ENCODE measurements at places on chromosomes 7 and 10. TPM values are rescaled to one million over a fixed set of nuclear protein-coding genes. Genes with fewer than 3 reads are reported as not detected.

DNA sequence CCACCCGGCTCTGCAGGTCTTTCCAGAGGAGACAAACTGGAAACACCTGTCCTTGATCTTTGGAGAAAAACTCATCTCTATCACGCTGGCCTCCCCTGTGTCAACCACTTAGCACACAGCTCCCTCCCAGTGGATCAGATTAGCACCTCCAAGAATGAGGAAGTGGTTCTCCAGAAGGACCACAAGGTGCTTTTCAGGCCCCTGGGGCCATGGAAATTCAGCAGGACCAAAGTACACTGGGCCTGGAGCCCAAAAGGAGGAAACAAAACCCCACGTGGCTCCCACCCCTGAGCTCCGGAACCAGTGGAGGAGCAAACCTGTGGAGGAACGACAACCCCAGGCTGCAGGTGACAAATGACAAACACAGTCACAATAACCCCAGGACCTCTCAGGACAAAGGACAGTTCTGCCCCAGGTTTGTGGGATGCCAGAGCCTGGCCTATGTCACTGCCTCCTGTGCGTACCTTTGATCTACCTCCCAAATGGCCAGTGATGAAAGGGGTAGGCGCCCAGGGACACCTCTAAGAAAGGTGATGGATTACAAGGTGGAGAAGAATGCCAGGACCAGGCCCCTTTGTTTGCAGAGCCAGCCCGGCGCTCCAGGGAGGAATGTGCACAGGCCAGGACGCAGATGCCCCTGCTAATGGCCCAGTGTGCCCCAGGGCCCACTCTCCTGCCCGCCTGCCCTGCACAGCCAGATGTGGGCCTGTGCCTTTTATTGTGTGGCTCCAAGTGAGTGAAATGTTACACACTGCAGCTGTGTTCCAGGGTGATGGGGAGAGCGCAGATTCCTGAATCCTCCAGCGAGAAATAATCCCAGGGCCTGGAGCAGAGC, 5.7 kb downstream of the TNS3 start:
- no peak for DNase-seq

DNA sequence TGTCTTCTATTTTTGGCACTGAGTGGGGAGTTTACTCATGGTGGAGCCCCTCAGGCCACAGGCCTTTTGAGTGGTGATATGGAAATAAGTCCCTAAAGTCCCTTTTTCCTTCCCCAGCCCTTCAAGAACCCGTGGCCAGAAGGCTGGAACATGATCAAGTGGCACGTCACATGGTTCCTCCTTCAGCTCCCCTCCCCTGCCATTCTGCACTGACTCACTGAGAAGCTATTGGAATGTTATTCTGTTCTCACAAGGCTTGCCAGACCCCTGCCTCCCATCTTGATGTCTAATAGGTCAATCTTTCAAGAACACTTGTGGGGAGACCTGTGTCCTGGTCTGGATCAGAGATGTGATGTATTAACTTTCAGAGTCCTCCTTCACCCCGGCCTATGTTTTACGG, 279.8 kb downstream of the SEC23IP start:
- DNase-seq, result no peak

DNA sequence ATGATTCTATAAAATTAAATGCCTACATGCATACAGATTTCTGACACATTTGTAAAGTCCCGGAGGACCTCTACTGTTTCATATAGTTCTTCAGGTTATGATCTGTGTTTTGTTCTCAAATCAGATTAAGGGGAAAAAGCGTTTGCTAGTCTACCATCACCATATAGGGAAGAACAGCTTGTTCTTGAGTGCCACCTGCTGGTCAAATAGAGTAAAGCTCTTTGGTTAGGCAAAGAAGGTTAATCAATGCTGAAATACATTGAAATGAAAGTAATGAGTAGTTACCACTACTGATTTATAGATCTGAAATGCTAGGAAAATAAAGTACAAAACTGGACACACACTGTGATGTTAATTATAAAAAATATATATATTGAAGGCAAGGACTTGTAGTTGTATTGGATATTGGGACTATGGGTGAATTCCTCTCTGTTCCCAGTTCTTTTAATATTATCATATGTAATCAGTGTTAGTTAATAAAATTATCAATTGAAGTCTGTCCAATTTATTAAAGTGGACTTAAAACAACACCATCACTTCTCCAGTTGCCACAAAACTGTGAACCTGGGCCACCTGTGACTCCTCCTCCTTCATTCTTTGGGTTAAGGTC, 72.6 kb upstream of the PDLIM1 start:
- peak; percentile 36 for DNase-seq

DNA sequence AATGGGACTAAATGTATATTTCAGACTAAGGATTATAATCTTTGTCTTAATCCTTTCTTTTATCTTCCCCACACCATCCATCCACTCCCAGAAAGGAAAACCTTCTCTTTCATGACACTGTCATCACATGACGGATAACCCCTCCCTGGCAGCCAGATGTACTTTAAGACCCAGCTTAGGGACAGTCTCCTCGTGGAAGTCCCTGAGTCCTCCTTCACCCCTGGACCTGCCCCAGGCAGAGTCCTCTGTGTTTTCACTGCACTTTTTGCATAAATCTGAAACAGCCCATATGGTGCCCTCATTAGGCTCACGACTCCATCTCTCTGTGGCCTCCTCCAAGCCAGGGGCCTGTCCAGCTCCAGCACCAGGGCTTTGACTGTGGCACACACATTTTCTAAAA, 16.0 kb downstream of the NRAP start:
- no peak for DNase-seq

DNA sequence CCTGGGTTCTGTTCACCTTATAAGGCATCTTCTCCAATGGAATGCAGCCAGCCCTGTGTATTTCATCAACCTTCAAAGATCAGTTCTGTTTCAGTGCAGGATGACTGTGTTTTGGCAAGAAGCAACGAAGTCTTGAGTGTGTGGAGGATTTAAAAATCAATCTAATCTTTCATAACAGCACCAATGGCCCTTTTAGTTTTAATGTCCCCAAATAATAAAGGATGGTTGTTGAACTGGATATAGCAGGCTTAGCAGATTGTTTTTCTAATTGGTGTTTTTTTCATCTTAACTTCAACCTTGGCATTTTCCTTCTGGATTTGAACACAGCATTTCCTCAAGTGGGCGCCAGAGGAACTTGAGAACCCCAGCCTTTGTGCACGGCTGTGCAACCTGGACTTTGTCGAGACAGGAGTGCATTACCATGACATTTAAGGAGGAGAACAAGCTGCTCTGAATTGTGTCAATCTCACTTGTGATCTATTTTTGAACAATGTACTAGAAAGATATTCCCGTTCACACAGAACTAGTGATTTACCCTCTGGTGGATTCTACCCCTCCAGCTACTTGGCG, 313.3 kb upstream of the AKR1E2 start:
- DNase-seq, result peak; percentile 30

- DNase-seq, result no peak
Measured at GRCh38 chr7:138167222-138167621, 91.0 kb downstream of the AKR1D1 start.

DNA sequence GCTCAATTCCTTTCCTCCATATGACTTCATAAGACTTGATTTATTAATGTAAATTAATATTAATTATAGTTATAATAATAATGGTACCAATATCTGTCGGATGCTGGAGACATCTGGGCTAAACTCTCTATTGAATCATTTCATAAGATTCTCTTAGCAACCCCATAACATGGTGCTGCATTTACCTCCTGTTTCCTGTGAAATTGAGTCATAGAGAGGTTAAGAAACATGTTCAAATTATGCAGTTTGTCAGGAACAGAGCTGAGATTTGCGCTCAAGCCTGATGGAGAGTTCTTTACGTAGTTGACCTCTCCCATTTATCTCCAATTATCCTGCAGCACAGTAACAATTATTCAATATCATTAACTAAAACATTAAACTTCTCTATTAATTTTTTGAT, 621.8 kb upstream of the FZD8 start:
- DNase-seq, result no peak

DNA sequence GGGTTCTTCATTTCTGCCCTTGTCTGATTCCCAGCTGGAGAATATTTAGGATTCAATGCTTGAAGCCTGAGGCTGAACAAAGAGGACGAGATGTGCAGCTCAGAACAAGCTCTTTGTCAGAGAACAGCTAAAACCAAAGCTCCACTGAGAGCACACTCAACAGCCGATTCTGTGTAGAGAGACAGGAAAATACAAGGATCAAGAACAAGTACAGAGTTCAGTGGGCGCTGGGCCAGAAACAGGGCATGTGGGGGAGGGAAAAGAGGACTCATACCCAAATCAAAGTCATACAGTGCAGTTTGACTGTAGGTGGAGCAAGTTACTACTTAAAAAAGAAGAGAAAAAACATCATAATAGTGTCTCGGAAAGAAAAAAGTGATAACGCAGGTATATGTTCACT, at the start of gene AGMO:
Gene AGMO (minus strand): TSS at position 181 of the 400 bp plus-strand sequence.
- no peak for DNase-seq

GRCh38 chr7:18558503-18558902, 63.0 kb downstream of the HDAC9 start:
- DNase-seq, result no peak

GRCh38 chr10:70843776-70844489, 28.2 kb downstream of the SGPL1 start:
- no peak for DNase-seq

DNA sequence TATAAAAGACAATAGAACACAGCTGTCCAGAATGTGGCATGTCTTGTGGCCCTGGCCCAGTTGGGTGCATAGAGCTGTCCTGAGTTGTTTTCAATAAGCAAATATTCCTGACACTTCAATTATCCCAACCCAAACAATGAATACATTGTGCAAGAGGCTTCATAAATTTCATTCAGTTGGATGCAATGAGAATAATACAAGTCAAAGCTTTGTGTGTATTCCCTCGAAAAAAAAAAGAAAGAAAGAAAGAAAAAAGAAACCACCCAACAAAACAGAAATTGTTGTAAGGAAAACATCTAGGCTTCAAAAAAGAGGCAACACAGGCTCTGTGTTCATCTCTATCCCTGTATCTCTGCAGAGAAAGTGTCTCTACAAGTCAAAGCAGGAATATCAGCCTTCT, 138.7 kb upstream of the ADO start:
- DNase-seq, result no peak

- no peak for DNase-seq
Measured at GRCh38 chr10:31782701-31783100, 145.9 kb downstream of the ARHGAP12 start.

DNA sequence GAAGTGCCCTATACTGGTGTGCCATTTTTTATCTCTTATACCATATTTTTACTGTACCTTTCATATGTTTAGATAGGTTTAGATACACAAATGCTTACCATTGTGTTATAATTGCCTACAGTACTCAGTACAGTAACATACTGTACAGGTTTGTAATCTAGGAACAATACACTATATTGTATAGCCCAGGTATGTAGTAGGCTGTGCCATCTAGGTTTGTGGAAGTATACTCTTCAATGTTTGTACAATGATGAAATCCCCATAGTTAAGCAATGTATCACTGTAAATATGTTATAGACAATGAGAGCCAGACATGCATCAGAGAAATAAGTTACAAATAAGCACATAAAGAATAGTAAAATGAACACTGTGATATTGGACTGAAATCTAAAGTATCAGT, 109.1 kb downstream of the IQUB start:
- no peak for DNase-seq

DNA sequence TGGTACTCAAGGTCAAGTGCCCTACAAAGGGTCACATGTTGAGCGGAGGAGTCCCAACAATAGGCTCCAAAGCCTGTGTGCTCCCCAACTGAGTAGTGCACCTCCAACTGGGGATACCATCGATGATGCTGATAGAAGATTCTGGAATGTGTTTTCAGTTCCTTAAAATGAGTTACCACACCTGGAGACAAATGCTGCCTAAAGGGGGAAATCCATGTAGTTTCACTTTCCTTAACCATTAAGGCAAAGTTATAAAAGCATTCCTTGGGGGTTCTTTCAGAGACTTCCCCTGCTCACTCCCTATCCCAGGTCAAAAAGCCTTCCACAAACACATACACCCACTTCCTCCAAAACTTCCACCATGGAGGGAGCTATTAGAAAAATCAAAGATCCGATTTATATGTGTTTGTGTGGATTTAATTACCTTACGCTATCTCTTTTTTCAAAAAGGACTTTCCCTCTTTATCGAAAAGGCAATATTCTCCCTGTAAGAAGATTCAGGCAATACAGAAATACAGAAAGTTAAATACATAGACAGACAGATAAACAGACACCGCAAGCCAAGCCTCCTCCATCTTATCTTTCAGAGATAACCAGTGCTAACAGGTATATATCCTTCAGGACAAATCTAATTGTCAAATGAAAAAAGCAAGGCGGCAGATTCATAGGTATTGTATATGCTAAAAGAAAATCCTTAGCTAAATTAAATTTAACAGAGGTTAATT, 135.9 kb upstream of the ASAH2 start:
- no peak for DNase-seq

GRCh38 chr10:101708073-101708472, 13.1 kb upstream of the FBXW4 start:
- no peak for DNase-seq

DNA sequence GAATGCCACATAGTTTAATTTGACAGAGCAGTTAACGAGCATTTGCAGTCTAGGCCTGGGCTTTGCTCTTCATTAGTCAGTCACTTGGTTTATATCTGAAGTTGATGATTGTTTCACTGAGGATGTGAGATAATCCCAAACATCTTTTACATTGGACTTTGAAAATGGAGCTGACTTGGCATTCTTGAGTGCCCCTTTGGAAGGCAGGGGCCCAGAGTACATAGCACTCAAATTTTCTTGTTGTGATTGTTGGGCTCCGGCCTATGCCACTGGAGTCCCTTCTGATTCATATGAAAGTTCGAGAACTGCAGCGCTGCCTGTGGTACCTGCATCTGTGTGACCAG, 21.9 kb downstream of the DNAJB6 start:
- DNase-seq, result no peak

GRCh38 chr7:93350338-93350737, 118.2 kb downstream of the VPS50 start:
- DNase-seq, result no peak

DNA sequence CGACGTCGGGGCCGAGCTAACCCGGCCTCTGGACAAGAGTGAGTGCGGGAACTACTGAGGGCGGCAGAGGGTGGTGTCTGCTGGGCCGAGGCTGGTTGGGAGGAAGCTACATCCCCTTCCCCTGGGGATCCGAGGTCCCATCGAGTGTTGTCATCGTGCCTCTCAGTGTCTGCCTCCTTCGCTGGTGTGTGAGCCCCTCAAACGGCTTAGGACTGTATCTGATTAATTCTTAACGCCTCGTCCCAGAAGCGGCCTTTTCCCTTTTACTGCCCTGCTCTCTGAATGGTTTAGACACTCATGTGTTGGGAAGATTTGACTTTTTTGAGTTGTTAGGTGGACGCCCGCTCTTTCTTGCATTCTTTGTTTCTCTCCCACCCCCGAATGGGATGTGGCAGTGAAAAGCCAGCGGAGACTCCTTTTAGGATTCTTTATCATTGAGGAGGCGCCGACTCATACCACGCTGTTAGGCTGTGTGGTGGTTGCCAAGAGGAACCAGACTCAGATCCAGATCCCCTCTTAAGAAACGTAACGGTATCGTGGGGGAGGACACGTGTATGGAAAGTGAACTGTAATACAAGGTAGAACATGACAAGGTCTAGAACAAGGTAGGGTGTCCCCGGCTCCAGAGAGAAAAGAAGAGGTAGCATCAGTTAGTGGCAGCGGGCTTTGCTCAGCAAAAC, 631 bp downstream of the SUPV3L1 start:
- DNase-seq, result no peak

GRCh38 chr10:102642736-102643335, 1.4 kb upstream of the TRIM8 start:
- no peak for DNase-seq

Gene SVOPL
- total RNA-seq, result not detected

All from pulmonary artery endothelial cell (primary cell).